CD8-positive, alpha-beta T cell (primary cell): ENCODE measurements at places on chromosomes 4 and X.
A peak's percentile ranks its signal among the peaks of the same experiment; 100 is the strongest.

- DNase-seq, result no peak
These were observed 143.8 kb downstream of the ANAPC10 start for GRCh38 chr4:144954230-144954629.

GRCh38 chr4:156052116-156052515 lies 98.5 kb upstream of the CTSO start:
- no peak for DNase-seq

- no peak for DNase-seq
These were observed 107.8 kb downstream of the GABRA3 start for GRCh38 chrX:152343306-152343705.

DNA sequence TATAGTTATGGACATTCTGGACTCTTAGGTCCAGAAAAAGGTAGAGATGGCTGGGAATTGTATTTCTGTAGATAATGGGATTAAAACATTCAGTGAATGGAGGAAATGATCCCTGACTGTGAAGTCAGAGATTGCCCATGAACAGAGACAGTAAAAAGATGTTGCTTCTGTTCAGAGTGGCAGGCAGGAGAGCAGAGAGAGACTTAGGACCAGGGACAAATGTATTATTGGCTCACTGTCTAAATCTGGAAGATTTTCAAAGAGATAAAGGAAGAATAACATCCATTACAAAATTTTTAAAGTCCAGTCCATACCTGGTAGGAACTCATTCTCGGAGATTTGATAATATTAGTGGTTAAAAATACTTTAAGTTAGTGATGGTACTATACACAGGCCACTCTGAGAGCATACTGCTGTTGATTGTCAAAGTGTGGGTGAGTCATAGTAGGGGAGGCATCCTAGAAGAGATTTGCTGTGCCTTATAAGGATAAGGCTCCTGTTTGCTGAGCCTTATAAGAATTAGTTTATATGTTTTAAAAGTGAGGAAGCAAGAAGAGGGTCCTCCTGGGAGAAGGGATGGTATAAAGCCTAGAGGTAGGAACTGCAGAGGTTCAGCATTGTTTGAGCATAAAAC lies 53.0 kb downstream of the JADE3 start:
- no peak for DNase-seq

DNA sequence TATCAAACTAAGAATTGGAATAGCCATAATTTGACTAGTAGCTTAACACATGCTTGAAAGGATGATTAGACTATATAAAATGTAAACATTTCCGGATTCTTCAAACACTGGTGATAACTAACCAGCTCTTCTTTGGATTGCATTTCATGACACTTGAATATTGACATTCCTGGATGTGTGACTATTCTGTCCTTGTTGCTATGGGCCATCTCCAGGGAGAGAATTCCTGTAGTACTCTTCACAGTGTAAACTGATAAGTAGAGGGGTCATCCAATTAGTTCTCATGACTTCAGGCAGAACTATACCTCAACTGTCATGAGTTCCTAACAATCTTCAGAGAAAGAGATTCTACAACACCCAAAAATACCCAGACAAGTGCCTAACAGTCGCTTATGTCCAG lies 1026.7 kb upstream of the TENM3 start:
- no peak for DNase-seq

DNA sequence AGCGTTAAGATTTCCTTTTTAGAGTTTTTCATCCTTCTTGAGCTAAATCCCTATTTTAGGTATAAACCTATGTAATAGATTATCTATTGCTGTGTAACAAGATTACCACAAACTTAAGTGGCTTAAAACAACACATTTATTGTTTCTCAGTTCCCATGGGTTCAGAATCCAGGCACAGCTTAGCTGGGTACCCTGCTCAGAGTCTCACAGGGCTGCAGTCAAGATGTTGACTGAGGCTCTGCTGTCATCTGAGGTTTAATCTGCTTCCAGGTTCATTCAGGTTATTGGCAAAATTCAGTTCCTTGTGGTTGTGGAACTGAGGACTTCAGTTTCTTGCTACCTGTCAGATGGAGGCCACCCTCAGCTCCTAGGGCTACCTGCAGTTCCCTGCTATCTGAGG lies 60.9 kb downstream of the GK start:
- DNase-seq, result no peak

DNA sequence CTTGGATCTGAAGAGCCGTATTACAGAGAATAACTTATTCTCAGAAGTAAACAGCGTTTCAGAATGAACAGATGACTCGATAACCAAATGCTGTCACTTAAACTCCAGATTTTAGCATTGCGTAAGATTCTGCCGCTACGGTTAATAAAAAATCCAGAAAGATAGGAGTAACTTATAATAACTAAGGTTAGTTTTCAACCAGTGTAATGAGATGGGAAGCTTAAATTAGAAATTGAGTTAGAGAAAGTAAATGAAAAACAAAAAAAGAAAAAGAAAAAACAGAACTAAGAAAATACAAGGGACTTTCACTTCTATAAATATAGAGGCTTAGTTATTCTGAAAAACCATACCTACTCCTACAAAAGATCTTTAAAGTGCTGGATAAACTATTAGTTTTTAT lies 13.1 kb upstream of the PARM1 start:
- DNase-seq, result no peak

DNA sequence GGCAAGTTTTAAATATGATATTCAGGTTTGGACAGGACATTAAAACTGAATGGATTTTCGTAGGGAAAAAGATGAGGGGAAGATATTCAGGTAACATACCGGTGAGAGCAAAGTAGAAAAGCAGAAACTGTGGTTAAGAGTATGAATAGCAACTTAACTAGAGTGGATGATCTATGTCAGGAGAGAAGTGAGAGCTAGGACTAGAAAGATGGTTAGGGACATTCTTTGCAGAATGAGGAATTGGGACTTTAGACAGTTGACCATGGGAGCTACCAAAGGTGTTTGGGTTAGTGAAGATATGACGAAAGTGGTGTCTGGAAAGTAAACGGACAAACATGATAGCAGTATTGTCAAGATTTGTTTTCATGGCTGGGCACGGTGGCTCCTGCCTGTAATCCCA lies 45.2 kb downstream of the ANXA5 start:
- no peak for DNase-seq

DNA sequence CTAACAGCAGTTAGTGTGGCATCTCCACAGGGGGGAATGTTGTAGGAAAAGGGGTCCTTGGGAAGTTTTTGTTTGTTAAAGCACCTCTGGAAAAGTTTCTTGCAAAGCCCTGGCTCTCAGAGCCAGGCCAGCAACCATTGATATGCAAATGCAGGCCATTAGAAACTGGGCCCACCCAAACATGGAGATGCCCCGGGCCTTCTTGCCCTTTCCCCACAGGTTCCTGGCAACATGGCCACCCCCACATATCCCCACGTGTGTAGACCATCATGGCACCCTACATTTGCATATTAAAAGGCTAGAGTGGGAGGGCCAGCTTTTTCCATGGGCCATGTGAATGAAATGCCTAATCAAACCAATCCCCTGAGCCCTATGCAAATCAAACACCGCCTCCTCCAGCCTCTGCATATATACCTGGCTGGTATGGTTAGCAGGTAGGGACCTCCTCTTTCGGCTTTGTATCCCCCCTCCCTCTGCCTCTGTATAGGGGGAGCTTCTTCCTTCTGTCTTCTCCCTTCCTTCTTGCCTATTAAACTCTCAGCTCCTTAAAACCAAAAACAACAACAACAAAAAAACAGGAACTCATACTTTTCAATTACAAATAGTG lies 44.0 kb upstream of the ZCCHC13 start:
- no peak for DNase-seq

DNA sequence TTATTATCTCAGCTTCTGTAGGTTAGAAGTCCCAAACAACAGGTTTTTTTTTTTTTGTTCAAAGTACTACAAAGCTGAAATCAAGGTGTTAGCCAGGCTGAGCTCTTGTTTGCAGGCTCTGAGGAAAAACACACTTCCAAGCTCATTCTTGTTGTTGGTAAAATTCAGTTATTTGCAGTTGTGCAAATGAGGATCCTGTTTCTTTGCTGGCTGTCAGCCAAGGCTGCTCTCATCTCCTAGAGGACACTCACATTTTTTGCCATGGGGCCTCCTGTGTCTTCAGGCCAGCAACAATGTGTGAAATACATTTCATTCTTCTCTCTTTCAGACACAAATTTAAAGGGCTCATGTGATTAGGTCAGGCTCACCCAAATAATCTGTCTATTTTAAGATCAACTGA lies 60.3 kb upstream of the HSD17B10 start:
- DNase-seq, result no peak

GRCh38 chr4:6701371-6701770 lies 7.7 kb downstream of the S100P start:
- DNase-seq, result peak; percentile 64

GRCh38 chr4:3647421-3647820 lies 115.2 kb upstream of the LRPAP1 start:
- DNase-seq, result no peak

- no peak for DNase-seq
These were observed 421.9 kb upstream of the TENM3 start for GRCh38 chr4:181821039-181822004.

DNA sequence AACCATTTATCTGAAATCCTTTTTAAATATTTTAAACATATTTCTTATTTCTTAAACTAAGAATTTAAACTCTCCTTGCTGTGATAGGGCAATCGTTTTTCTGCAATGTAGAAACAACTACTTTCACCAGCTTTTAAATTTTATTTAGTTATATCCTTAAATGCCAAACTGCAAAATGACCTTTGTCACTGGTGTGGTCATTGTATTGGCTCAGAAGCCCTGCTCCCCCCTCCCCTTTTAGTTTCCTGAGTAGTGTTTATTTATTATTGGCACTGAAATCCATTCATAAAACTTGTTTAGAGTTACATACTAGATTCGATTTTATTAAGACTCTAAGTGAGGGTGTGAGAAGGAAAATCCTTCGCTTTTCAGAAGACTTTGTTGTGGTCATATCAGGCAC lies 23.0 kb downstream of the MAOA start:
- DNase-seq, result no peak

- DNase-seq, result no peak
These were observed 48.7 kb downstream of the TMEM131L start for GRCh38 chr4:153514688-153515426.

DNA sequence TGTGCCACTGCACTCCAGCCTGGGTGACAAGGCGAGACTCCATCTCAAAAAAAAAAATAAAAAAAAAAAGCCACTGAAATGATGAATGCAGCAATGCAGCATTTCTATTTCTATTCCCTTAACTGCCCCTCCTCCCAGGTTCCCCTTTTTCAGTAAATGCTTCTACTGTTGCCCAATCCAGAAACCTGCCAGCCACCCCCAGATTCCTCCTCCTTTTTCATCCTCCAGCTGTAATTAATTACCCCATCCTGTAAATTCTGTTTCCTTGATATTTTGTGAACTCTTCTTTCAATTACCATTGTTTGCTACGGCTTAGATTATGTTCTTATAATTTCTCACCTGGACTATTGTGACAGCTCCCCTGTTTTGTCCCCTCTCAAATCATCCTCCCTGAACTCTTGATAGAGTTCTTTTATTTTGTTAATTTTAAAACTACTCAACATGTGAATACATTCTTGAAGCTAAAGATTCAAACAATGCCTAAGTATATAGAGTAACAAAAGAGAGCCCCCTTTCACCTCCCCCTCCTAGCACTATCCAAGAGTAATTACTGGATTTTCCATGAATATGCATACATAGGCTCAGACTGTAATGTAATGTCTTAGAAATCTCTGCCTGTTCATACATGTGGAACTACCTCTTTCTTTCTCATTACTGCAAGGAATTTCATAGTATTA lies 140.6 kb upstream of the GPC4 start:
- no peak for DNase-seq

- DNase-seq, result no peak
These were observed 12.0 kb downstream of the CYP4V2 start for GRCh38 chr4:186203406-186203805.
